ENCODE measurements at places on chromosomes 11 and 22.

GRCh38 chr11:1394936-1395772 lies 5.4 kb downstream of the BRSK2 start:
- no peak for DNase-seq

- DNase-seq: no peak
Observed at GRCh38 chr11:76577921-76578653, 92.5 kb downstream of the LRRC32 start.

- DNase-seq: no peak
Observed at GRCh38 chr11:77725433-77725832, 87.8 kb upstream of the CLNS1A start.

- no peak for DNase-seq
Observed at GRCh38 chr11:100273066-100273815, 413.8 kb upstream of the ARHGAP42 start.

GRCh38 chr11:102177974-102178631 lies 67.9 kb downstream of the YAP1 start:
- no peak for DNase-seq

DNA sequence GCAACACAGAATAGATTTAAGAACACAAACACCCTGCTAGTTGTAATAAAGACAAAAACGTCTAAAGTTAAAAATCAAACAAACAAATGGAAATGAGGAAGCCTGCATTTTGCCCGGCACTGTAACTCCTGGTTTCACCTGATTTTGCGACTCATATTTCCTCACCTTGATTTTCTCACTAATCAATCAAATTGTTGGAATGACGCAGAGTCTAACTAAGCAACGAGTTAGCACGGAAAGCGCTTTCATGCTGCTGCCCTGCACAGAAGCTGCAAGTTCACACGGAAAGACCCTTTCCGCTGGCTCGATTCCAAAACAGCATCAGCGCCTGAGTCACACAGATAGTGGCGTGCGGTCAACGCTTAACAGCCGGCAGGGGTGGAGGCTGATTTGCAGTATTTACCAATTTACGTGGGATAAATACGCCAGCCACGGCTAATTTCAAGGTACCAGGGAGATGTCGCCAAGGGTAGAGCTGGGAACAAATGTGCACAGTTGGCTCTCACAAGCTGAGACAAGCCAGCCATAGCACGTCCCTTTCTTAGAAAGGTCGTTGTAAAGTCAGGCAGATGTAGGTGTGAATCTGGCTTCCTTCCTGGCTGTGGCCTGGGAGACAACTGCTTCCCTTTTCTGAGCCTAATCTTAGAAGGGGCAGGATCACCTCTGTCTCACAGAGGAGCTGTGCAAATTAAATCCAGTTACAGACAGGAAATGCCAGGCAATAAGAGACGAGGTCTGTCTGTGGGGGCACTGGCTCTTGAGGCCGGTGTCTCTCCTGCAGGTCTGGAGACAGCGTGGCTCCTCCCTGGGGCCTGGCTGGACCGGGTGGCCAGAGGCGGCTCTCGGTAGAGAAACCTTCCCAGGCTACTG lies 76.9 kb upstream of the TTLL12 start:
- DNase-seq: peak; percentile 74

GRCh38 chr11:125079151-125079877 lies 16.2 kb downstream of the SLC37A2 start:
- DNase-seq: no peak

- DNase-seq: peak; percentile 45
Observed at GRCh38 chr11:68212421-68213134, 518 bp downstream of the KMT5B start.

- no peak for DNase-seq
Observed at GRCh38 chr11:1574238-1574932, 2.3 kb upstream of the DUSP8 start.
